Pulmonary artery endothelial cell (primary cell): ENCODE measurements at places on chromosomes 3 and 15.

DNA sequence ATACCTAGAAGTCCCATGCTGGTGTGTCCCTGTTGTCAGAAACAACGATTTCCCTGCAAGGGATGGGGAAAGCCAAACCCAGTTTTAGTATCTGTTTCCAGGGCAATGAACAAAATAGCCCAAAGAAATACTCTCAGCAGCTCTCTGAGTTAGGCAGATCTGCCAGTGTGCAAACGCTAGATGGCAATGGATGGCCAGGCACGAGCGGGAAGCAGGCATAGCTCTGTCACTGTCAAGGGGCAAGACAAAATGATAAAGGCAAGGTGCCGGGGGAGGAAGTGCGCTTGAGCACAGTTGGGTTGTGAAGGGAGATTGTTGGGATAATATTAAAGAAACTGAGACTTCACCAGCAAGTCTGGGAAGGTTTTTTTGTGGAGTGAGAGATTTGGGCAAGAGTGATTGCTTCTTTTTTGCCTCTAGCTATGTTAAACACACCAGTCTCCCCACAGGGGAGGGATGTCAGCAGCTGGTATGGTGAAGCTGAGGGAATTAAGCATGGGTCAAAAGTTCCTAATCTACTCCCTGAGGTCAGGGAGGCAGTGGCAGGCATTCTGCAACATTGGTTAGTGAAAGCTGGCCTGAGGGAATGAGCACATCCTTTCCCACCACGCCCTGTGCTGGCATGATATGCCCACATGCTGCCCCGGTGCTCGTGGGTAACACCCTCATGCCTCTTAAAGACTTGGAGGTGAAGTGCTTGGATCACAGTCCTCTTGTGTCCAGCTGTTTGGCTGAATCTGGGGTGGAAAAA is 117.5 kb downstream of the PDCD6IP start:
- DNase-seq = no peak

DNA sequence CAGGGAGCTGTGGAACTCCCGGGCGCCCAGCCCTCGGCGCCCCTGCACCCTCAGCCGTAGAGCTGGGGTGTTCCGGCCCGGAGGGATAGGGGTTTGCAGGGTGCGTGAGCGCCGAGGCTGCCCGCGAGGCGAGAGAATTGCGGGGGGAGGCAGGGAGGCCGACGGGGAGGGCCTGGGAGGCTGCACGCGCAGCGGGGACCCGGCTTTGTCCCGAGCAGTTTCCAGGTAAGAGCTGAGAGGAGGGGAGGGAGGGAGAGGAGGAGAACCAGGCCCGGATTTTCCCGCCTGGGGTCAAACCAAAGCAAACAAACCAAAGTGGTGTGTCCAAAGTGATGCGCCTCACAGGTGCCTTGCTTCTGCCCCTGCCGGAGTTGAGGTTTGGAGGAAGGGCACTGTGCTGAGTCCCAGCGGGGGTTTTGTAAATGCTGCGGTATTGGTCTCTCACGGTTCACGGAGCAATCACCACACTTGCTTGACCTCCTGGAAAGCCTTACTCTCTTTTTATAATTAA is 146.4 kb downstream of the TJP1 start:
- DNase-seq = no peak

DNA sequence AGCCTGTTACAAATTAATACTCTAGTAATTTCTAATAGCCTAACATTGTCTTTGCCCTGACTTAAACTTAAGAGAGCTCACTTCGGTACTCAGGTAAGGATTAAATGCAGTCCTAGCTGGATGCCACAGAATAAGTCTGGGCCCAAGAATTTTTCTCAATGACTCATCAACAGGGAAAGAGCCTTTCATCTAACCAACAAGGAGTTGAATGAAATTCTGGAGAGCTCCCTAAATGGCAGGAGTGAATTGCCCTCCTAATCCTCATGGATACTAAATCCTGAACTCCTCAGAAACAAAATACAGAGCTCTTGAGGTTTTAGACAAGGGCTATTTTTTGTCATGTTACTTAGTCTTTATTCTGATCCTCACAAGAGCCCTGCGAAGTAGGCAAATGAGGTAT is 159.5 kb downstream of the PLCH1 start:
- DNase-seq = no peak

DNA sequence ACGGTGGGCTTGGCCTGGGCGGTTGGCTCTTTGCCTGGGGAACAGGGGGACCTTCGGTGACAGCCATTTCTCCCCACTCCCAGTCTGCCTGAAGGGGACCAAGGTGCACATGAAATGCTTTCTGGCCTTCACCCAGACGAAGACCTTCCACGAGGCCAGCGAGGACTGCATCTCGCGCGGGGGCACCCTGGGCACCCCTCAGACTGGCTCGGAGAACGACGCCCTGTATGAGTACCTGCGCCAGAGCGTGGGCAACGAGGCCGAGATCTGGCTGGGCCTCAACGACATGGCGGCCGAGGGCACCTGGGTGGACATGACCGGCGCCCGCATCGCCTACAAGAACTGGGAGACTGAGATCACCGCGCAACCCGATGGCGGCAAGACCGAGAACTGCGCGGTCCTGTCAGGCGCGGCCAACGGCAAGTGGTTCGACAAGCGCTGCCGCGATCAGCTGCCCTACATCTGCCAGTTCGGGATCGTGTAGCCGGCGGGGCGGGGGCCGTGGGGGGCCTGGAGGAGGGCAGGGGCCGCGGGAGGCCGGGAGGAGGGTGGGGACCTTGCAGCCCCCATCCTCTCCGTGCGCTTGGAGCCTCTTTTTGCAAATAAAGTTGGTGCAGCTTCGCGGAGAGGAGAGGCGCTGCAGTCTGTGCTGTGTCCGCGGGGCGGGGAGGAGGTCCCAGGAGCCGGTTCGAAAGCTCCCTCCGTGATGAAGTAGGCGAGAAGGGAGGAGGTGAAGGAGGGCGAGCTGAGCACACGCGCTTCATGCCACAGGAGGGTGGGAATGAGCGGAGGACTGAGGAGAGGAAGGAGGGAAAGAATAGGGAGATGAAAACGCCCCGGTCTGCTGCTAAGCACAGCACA is 9.6 kb downstream of the CLEC3B start:
- DNase-seq = no peak

- DNase-seq = no peak
These were observed 246.6 kb upstream of the PROK2 start for GRCh38 chr3:72031581-72031980.

DNA sequence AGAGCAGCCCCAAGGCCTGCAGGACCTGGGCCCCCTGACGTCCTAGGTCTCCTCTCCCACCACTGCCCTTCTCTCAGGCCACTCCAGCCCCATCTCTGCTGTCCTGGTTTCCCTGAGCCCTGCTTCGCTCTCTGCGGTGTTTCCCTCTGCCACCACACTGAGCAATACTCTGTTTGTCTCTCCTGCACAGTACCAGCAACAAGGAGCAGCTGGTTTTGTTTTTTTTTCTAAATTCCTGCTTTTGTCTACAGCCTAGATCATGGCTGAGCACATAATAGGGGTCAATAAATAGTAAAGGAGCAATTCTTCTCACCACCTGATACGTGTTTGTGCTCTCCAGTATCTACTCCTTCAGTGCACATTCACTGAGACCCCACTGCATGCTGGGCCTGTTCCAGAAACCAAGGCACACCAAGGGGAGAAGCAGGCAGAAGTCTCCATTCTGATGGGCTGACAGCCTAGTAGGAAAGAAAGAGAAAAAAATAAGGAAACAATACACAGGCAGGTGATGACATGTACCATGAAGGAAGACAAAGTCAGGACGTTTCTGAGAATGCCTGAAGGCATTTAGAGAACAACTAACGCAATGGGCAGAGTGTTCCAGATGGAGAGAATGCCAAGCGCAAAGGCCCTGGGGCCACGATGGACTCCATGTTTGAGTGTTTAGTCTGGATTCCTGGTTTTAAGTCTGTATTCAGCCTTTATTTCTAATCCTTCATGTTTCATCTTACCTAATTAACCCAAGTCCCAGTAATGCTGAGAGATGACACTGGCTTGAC is 6.0 kb upstream of the ACAD9 start:
- no peak for DNase-seq

DNA sequence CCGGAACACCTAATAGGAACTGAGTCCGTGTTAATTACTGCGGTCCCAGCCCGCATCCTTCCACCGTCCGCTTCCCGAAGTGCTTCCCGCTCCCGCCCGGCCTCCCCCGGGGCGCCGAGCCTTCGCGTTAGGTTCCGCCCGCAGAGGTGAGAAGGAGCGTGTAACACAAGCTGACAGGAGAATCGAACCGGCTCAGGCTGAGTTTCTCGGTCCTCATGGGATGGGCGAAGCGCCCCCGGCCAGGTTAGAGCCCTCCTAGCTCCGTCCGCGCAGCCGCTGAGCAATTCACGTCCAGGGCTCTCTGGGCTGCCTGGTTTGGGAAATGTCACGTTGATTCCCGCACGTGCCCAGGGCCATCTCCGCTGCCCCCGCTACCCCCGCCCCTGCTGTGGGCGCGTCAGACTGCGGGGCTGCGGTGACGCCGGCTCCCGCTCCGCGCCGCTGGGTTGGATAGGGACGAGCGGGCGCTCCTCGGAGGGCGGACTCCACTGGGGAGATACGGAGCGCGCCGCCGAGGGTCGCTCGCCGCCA is 954 bp downstream of the CLDN11 start:
- DNase-seq = no peak

GRCh38 chr3:179955286-179955685 is 81.5 kb downstream of the PEX5L start:
- no peak for DNase-seq

GRCh38 chr3:130377960-130378676 is 32.6 kb downstream of the COL6A5 start:
- DNase-seq = no peak

GRCh38 chr15:49810720-49811119 is 189.9 kb downstream of the DTWD1 start:
- DNase-seq = no peak

DNA sequence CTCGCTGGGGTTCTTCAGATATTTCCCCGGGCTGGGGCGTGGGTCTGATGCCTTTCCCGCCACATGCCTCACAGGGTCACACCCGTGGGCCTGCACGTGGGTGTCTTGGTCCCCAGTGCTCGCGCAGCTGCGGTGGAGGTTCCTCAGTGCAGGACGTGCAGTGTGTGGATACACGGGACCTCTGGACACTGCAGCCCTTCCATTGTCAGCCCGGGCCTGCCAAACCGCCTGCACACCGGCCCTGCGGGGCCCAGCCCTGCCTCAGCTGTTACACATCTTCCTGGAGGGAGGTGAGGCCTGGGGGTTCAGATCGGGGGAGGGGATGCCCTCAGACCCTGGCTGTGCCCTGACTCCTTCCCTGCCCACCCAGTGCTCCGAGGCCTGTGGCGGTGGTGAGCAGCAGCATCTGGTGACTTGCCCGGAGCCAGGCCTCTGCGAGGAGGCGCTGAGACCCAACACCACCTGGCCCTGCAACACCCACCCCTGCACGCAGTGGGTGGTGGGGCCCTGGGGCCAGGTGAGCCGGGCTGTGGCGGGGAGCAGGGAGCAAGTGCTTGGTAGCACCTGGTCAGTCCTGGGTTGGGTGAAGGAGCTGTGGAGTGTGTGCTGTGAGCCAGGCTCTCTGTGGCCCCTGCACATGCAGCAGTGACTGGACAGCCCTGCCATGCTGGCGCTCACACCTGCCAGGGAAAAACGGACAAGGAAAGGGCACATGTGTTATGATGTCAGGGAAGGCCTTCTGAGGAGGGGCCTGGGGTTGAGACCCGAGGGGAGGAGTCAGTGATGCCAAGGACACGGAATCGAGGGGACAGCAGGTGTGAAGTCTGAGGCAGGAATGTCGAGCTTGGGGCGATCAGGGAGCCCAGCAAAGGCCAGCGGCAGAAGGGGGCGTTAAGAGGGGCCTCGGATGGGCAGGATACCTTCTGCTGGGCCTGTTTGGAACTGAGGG is 88.9 kb downstream of the TBC1D2B start:
- DNase-seq = no peak

GRCh38 chr3:165181556-165181955 is 14.6 kb downstream of the SLITRK3 start:
- no peak for DNase-seq

- no peak for DNase-seq
These were observed 32.4 kb downstream of the MYL3 start for GRCh38 chr3:46830801-46831200.
